Lower lobe of right lung (tissue), 2 donors: ENCODE measurements at places on chromosomes 12 and 14. TPM values are rescaled to one million over a fixed set of nuclear protein-coding genes. Genes with fewer than 3 reads are reported as not detected.
A peak's percentile ranks its signal among the peaks of the same experiment; 100 is the strongest.

DNA sequence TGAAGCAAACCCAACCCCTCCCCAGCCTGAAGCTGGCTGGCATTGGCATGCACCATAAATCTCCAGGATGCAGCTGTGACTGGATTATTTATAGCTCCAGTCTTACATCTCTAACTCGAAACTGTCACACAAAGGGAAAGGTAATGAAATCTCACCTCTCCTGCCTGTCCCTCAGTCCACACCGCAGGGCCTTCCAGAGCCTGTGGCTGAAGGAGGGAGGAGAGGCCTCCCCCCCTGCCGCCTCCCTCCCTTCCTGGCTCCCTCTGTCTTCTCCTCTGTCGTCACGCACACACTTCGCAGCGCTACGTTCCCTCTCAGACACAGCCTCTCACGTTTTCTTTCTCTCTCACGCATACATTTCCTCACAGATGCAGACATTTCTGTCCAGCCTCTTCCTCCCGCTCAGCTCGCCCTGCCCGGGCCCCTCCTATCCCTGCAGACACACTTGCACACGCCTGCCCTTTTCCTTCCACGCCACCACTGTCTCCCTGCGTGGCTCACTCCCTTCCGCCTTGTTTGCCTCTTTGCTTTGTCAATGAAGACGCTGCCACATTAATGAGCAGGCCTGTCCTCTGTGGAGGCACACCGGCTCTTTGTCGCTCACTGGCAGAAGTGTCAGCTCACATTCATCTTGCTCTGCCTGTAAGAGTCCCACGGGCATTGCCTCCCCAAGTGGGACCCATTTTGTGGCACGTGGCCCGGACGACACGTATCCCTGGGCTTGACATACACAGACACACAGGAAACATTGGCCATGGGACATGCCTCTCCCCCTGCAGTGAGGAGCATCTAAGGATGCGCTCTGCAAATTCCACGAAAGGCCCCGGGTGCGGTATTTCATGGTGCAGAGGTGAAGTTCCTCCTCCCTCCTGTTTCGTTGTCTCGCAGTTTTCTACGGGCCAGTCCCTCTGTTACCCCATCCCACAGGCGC is 27.9 kb downstream of the IRF2BPL start:
- no peak for DNase-seq

DNA sequence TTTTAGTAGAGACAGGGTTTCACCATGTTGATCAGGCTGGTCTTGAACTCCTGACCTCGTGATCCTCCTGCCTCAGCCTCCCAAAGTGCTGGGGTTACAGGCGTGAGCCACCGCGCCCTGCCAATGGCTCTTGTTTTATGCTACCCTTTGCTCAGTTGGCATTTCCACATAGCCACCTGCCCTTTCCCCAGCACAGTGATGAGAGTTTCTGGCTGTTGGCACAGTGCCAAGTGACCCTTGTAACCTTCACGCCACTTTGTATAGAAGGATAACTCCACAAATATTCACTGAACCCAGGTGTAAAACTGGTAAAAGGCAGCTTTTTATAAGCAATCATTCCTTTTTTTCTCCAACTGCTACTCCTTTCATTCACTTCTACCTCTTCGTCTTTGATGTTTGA is 18.5 kb upstream of the CCDC175 start:
- DNase-seq = no peak

DNA sequence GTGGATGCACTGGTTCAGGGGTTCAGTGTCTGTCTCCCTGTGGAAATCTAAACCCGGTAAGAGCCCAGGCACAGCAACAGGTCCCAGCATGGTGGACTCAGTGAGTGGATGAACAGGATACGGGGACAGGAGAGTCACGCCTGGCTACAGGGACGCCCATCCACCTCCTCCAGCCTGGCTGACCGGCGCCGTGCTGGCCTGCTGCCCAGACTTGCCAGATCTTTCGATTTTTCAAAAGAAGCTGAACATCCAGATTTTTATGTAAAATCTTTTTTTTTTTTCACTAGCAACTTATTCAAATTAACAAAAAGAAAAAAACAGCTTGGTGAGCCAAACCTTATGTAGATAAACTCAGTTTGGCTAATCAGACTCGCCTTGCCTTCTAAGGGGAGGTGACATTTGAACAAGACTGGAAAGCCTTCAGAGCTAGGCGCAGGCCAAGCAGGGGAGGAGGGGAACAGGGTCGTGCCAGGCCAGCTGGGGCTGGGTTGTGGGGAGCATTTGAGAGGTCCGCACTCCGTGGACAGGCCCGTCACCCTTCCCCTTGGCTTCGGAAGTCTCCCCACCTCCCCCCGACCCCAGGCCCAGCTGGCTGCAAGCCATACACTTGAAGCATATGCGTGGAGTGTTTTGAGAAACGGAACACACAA is 87.8 kb upstream of the NCOR2 start:
- no peak for DNase-seq

- no peak for DNase-seq
Observed at GRCh38 chr12:123998344-123998990, 25.5 kb downstream of the ZNF664 start.

- DNase-seq = no peak
Observed at GRCh38 chr12:2824541-2824940, 10.3 kb downstream of the NRIP2 start.

DNA sequence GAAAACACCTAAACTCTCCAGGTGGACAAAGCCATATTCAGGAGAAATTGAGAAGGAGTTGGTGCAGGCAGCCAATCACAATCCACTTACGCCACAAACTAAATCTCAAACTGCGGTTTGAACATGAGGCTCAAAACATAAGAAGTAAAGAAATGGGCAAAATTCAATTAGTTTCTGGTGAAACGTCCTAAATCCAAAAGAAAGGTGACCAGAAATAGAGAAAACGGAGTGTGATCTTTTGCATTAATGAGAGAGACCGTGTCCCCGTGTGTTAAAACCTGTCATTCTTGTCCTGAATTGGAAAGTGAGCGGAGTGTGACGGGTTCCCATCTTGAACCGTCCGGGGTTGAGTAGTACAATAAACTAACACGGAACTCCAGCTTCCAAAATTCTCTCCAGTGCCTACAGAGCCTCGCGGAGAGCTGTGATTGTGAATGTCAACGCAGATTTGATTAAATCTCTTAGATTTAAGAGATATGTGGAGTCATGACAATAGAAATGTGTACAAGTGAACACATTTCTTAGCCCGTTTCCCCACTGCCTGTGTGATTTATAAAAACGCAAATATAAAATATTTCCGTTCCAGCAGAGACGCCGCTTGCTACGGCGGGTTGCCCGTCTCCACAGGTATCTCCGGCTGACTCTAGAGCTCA is 595 bp upstream of the METAP2 start:
- no peak for DNase-seq

DNA sequence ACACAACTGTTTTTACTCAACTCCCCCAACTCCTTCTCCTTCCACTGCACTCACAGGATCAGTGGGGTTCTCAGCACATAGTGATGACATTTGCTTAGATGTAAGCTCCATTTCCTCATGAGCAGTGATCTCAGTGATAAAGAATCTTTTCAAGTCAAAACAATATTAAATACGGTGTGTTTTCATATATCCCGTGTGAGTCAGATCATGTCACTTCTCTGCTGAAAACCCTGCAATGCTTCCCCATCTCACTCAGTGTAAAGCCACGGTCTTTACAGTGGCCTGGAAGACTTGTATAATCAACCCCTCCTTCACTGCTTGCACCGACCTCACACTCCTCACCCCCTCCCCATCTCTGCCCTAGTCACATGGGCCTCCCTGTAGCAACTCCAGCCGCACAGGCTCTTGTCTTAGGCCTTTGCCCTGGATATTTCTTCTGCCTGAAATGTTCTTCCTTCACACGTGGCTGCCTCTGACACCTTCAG is 149.7 kb upstream of the ARHGAP5 start:
- DNase-seq = no peak

GRCh38 chr12:25074954-25075353 is 120.0 kb downstream of the DNAI7 start:
- no peak for DNase-seq

GRCh38 chr14:22908601-22909000 is 10.3 kb downstream of the RBM23 start:
- DNase-seq = no peak

DNA sequence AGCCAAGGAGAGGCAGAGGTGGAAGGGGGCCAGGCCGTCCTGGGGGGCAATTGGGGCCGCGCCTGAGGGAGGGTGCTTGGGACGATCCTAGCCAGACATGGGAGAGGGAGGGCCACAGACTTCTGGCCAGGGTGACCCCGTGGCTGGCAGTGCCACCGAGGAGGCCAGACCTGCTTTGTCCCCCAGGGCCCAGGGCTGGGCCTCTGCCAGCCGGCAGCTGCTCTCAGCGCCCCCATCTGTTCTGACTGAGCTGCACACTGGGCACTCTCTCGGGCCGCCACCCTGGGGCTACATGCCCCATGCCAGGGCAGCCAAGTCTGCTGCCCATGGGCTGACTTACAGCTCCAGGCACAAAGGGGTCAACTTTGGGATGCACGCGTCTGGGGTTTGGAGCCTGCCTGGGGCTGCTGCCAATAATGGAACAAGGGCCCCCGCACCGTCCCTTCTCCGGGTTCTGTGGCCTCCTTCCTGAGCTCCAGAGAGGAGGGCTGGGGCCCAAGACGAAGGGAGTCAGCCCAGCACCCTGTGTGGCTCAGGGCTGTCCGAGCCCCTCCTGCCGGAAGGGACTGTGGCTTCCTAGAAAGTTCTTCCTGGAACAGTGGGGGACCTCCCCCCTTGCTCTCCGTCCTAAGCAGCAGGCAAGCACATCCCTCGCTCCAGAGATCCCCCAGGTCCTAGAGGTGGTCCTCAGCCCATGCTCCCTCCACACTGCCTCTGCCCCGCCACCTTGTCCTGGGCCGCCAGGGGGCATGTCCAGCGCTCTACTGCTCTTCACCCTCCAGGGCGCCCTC is 1.1 kb downstream of the ADSS1 start:
- DNase-seq = no peak

DNA sequence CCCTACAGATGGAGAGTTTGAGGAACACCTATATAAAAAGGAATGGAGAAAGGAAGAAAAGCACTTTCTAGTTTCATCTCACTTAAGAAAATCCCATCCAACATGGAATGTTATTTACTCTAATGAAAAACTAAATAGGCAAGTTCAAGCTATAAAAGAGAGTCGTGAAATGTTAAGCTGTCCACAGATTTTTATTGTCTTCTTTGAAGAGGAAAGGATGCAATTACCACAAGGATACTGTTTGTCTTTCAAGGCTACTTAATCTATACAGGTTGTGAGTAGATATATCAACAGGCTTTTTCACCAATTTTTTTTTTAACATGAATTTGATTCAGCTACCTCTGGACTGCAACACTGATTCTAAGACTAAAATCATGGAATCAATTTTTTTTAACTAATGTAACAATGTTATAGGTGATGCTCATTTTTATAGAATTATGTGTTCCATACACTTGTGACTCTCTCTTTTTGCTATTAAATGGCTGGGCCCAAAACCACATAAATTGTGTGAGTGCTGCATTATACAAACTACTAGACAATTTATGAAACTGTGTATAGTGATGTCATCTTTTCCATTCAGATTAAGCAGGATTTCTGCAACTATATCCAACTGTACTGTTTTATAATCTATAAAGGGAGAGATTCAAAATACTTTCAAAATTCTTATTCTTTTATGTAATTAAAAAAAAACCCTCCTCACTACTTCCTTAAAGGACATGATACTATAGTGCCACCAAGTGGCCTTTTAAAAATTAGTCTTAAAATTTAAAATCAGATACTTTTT is 26.8 kb upstream of the BMAL2 start:
- DNase-seq = no peak

GRCh38 chr12:8145754-8146441 is 10.9 kb upstream of the ZNF705A start:
- DNase-seq = peak; percentile 55

Gene TUNAR
- not detected for total RNA-seq

Gene LALBA
- not detected for total RNA-seq

Gene ZDHHC22
- total RNA-seq = not detected

Gene SPX
- 0.59 TPM for total RNA-seq

Gene RNU4-1
- total RNA-seq = 2,881 TPM

Gene GPATCH2L
- total RNA-seq = 50.5 TPM
